Spinal cord (tissue), 10 donors: ENCODE measurements at places on chromosomes 13 and 19.

GRCh38 chr19:40585241-40585981 is 8.7 kb downstream of the SHKBP1 start:
- H3K27ac ChIP-seq = no peak overlapping the region
- H3K4me3 ChIP-seq = no peak overlapping the region
- H3K36me3 ChIP-seq = peaks cover 60% of the 10 kb centered on the region
- H3K4me1 ChIP-seq = peaks cover 14% of the 10 kb centered on the region
- no peaks in the 10 kb centered on the region for H3K27me3 ChIP-seq

GRCh38 chr19:18397242-18398202 is at the start of gene LRRC25:
Gene LRRC25 (minus strand): TSS chr19:18397622. CDS start chr19:18396963, 659 bp downstream.
- H3K36me3 ChIP-seq = no peaks in the 10 kb centered on the region
- no peak for DNase-seq
- peaks cover 8% of the 10 kb centered on the region for H3K4me1 ChIP-seq
- no peak within 1 kb of the TSS for H3K4me3 ChIP-seq
- peaks cover 2% of the 10 kb centered on the region for H3K27me3 ChIP-seq
- H3K27ac ChIP-seq = no peak within 1 kb of the TSS

GRCh38 chr13:109782823-109783431 is 3.5 kb downstream of the IRS2 start:
- DNase-seq = no peak
- peaks cover 41% of the 10 kb centered on the region for H3K4me1 ChIP-seq
- no peak overlapping the region for H3K27ac ChIP-seq
- H3K27me3 ChIP-seq = no peaks in the 10 kb centered on the region

GRCh38 chr13:106424805-106425204 is 110.7 kb downstream of the EFNB2 start:
- no peak for DNase-seq
- H3K27ac ChIP-seq = no peak overlapping the region
- H3K4me1 ChIP-seq = no peaks in the 10 kb centered on the region
- no peak overlapping the region for H3K4me3 ChIP-seq
- H3K27me3 ChIP-seq = no peaks in the 10 kb centered on the region

DNA sequence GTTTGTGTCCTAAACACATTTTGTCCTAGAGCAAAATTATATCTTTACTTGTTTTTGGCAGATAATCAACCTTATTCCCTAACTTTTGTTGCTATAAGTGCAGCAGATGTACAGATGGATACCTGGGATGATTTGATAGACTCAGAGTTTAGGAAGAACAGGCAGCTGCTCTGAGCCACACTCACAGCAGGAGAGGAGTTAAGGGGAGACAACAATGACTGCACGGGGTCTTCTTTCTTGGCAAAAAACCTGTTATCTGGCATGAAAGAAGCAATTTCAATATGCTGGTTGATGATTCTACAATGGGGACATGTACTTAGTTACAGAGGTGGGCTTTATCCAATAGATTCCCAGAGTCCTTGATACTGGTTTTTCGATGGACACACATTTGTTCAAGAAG is 258.9 kb upstream of the PCDH9 start:
- H3K4me1 ChIP-seq = no peaks in the 10 kb centered on the region
- H3K27ac ChIP-seq = no peak overlapping the region
- peak; percentile 69 for DNase-seq
- H3K36me3 ChIP-seq = no peaks in the 10 kb centered on the region

DNA sequence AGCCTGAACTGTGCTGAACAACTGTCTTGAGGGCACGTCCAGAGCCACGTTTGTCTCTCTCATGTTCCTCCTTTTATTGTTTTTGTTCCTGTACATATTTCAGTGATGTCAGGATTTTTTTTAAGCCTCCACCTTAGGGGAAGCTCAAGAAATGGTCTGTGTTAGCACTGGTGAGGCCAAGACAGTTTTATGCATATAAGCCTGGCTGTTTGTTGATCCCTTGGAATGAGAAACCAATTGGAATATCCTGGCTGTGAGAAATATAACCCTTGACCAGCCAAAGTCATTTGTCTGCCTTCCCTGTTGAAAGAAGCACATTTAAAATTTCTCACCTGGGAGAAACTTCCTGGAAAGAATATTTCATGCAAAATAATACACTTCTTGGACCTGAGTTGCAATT is 115.8 kb downstream of the DNAJC15 start:
- DNase-seq = no peak
- H3K27ac ChIP-seq = no peak overlapping the region
- peaks cover 3% of the 10 kb centered on the region for H3K4me1 ChIP-seq
- no peaks in the 10 kb centered on the region for H3K36me3 ChIP-seq

DNA sequence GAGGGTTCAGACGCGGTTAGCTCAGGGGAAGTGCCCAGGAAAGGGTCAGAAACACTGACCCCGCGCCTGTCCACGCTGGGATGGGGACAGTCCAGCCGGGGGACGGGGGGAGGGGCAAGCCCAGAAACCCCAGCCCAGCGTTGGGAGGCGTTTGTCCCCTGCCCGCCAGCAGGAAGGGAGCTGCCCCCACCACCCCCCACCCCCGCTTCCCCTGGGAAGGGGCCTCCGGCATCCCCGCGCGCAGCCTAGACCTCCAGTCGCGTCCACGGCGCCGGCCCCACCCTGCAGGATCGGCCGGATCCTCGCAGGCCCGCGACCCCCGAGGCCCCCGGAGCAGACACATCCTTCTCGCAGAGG is 277 bp downstream of the GIPC1 start:
- peak overlapping the region; percentile 47 for H3K27ac ChIP-seq
- no peaks in the 10 kb centered on the region for H3K27me3 ChIP-seq
- peaks cover 32% of the 10 kb centered on the region for H3K4me1 ChIP-seq
- no peak for DNase-seq
- H3K4me3 ChIP-seq = peak overlapping the region; percentile 77

GRCh38 chr13:112894673-112895481 is 74.1 kb upstream of the MCF2L start:
- H3K4me3 ChIP-seq = peak overlapping the region; percentile 44
- H3K27ac ChIP-seq = no peak overlapping the region
- H3K36me3 ChIP-seq = peaks cover 7% of the 10 kb centered on the region
- no peak for DNase-seq
- peaks cover 42% of the 10 kb centered on the region for H3K4me1 ChIP-seq

DNA sequence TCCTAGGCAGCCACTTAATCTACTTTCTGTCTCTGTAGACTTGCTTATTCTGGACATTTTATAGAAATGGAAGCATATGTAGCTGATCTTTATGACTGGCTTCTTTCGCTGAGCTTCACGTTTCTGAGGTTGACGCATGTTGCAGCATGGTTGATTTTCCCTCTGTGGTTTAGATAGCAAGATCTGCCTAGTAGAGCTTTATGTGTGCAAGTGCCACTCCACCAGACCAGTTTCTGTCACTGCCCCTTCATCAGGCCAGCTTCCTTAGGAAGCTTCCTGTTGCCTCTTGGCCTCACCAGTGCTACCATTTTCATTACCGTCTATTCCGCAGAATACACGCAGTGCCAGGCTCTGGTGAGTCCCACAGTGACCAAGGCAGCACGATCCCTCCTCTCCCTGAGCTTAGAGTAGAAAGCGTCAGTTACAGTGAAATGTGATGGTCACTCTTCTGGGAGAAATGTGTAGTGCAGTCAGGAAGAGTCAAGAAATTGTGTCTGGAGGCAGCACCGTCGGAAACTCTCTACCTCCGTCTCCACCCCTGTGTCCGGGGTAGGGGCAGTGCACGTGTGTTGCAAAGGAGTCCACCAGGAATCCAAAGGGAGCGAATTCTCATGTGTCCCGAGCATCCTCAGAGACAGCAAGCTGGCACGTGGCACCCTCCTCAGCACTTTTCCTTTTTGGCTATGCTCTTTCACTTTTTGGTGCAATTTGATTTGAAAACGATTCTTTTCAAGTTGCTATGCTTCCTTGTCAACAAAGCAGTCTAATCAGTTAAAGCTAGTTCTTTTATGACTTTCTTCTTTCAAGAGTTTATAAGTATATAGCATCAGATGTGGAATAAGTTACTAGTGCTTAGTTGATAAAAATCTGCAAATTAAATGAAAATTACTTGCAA is 45.4 kb upstream of the GPR183 start:
- H3K36me3 ChIP-seq = peaks cover 11% of the 10 kb centered on the region
- no peak overlapping the region for H3K4me3 ChIP-seq
- H3K27me3 ChIP-seq = no peaks in the 10 kb centered on the region
- no peak overlapping the region for H3K27ac ChIP-seq
- DNase-seq = no peak

DNA sequence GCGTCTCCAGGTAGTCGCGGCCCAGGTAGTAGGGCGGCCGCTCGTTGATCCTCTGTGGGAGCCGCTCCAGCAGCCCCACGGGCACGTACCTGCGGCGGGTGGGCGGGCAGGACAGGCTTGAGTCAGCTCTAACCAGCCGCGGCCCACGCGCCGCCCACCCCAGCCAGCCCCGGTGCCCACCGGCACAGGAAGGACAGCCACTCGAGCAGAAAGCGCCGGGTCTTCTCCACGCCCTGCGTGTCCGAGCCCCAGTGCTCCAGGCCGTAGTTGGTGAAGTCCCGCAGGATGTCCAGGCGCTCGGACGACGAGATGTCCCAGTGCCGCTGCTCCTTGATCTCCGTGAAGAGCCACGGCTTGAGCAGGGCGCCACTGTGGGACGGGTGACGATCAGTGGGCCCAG is 877 bp upstream of the PRR22 start:
- no peaks in the 10 kb centered on the region for H3K27me3 ChIP-seq
- no peak overlapping the region for H3K27ac ChIP-seq
- H3K4me3 ChIP-seq = no peak overlapping the region
- H3K36me3 ChIP-seq = peaks cover 83% of the 10 kb centered on the region
- no peak for DNase-seq
- peaks cover 12% of the 10 kb centered on the region for H3K4me1 ChIP-seq
